ENCODE measurements at places on chromosomes 7 and 10. TPM values are rescaled to one million over a fixed set of nuclear protein-coding genes. Genes with fewer than 3 reads are reported as not detected.

HMX2 gene
- total RNA-seq, result not detected

ALOX5 gene
- 5.0 TPM for total RNA-seq

DNA sequence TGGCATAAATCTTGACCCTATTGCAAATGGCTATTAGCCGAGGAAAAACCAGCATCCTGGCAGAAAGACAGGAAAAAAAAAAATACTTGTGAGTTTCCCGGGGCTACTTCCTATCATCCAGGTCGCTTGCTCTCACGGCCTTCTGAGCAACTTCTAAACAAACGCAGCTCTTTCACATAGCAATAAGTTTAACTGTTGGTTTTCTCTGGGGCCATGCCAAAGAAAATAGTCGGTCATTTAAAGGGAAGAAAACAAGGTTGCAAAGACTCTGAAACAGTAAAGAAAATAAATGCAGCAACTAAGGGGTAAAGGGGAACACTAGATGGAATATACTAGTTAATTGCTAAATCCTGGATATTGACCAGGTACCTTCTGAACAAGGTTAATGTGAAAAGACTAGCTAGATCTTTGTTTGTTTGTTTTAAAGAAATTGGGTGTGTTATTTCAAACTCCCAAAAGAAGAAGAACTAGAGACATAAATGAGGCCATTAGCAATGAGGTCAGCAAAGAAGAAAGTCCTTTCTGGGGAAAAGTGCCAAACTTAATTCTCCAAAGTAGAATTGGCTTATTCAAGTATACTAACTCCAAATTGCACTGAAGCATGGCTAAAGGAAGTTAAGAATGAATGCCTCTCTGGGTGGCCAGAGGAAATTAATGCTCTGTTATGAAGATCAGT is 54.2 kb downstream of the SLC39A12 start:
- no peaks in the 10 kb centered on the region for H3K27me3 ChIP-seq
- no peak for DNase-seq
- H3K4me1 ChIP-seq, result no peaks in the 10 kb centered on the region
- no peak overlapping the region for H3K27ac ChIP-seq

DNA sequence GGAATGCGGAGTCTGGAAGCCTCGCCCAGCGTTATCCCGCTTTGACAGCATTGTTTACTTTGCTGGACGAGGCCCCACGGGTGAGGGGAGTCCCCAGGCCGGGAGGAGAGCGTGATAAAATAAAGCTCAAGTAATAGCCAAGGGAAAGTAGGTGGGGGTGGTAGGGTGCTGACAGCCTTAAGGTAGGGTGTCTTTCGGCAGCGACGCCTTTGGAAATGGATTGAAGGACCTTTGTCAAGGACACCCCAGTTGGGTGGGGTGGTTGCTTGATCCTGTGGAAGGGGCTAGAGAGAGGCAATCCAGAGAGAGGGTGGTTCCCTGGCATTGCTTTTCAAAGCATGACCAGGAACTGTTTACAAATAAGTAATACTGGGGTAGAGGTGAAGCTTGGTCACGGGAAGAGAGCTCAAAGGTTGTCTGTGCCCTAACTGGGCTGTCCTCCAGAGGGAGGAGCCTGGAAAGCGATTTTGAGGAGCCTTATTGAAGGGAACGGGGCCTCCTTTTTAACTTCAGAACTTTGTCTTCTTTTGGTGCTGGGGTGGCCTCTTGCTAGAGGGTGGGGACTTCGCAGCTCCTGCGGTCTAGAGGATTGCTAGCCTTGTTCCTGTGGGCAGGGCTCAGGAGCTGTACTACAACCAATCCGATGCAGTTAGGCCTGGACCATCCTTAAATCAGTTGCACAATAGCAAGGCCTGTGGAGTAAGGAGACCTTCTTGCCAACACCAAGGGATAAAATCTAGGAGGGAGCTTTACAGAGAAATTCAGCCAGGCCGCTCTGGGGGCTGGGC is 1.3 kb downstream of the EIF4EBP2 start:
- no peaks in the 10 kb centered on the region for H3K27me3 ChIP-seq
- peak overlapping the region; percentile 98 for H3K27ac ChIP-seq
- H3K4me1 ChIP-seq, result peaks cover 13% of the 10 kb centered on the region
- H3K36me3 ChIP-seq, result no peaks in the 10 kb centered on the region
- H3K4me3 ChIP-seq, result peak overlapping the region; percentile 47

- no peaks in the 10 kb centered on the region for H3K4me1 ChIP-seq
- H3K36me3 ChIP-seq, result no peaks in the 10 kb centered on the region
- no peak for DNase-seq
- no peak overlapping the region for H3K27ac ChIP-seq
- H3K4me3 ChIP-seq, result no peak overlapping the region
- H3K27me3 ChIP-seq, result no peaks in the 10 kb centered on the region
Measured at GRCh38 chr10:17733620-17734019, 18.4 kb upstream of the TMEM236 start.

All from hepatocyte (in vitro differentiated cells).